ENCODE measurements at places on chromosomes 5 and 9.

DNA sequence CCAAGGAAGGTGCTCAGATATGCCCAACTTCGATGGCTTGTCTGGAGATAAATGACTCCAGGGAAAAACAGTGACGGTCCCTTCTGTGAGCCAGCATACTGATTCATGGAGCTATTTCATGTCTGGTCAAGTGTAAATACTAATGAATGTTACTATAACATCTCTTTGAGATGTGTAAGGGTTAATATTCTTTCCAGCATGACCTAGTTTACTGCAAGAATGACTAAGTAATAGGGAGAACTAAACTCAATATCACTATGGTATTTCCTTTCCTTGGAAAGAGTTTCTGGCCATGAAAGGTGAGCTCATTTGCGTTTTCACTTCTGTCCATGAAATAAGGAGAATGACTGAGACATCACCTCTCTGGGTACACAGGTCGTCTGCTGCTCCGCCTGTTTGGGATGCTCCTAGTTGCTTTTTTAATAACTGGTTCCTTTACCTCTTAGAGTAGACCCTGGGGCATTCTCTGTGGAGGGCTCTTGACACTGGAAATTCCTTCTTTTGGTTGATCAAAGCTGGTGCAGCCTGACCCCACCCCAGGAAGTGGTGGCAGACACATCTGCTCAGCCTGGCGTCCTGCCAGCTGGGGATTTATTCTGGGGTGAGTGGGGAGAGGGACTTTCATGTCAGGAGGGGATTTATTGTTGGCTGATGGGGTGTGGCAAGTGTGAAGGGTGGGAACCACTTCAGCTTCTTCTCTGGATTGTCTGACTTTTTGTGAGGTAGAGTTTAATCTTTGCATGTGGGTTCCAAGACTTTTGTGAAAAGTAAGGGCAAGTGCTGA, 250.0 kb upstream of the MPDZ start:
- DNase-seq, result no peak

GRCh38 chr5:59275510-59276324, 617.8 kb downstream of the PDE4D start:
- DNase-seq, result no peak

GRCh38 chr5:114953565-114953964, 216.1 kb downstream of the TRIM36 start:
- no peak for DNase-seq

- DNase-seq, result peak; percentile 94
These were observed at the start of gene CEP120 for GRCh38 chr5:123423278-123424149. Gene CEP120, minus strand, starts transcription at chr5:123423403. Its CDS starts 405 bp downstream, at chr5:123422998.

- DNase-seq, result no peak
These were observed 12.5 kb downstream of the LHX6 start for GRCh38 chr9:122216138-122216797.

Data from NCI-H2081 treated with DMSO at 0.1 percent for 48 hours (cell line).